SJCRH30 (cell line): ENCODE measurements at places on chromosomes 16 and 17.

- DNase-seq: no peak
Measured at GRCh38 chr17:69679829-69680228, 265.3 kb downstream of the MAP2K6 start.

- peak; percentile 52 for DNase-seq
Measured at GRCh38 chr17:15123593-15124263, 141.4 kb downstream of the PMP22 start.

GRCh38 chr16:11396241-11397048 lies 51.2 kb downstream of the RMI2 start:
- peak; percentile 80 for DNase-seq

- no peak for DNase-seq
Measured at GRCh38 chr16:69145658-69146057, 13.2 kb downstream of the UTP4 start.

DNA sequence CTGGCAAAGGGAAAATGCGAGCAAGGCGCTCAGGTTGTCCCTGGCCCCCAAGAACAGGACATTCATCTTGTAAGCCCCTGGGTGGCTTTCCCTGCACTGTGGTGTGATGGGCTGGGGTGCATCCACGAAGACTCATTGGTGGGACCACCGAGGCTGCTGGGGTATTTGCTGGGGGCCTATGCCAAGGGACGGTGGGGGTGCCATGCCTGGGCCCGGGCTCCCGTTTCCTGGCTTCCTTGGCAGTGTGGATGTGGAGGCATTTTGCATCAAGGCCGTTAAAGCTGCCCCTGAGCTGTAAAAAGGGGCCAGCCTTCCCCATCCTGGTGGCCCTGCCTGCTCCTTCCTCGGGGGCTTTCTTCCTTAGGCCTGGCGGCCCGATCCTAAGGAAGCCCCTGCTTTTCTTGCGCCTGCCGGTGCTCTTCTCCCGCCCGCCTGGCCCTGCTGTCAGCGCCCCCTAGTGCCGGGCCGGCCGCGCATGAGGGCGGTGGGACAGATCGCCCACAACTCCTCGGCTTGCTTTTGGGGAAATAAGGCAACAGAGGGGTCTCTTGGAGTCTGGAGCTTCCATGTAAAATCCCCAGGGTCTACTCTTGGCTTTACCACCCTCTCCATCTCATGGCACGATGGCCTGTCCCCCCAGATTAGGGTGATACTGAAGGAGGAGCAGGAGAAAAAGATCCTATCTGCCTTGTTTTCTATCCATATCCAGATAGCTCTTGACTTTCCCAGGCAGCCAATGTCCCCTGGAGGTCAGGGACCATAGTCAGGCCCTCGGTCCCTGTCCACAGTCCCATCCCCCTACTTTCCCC lies 9.8 kb upstream of the TBX2 start:
- no peak for DNase-seq

DNA sequence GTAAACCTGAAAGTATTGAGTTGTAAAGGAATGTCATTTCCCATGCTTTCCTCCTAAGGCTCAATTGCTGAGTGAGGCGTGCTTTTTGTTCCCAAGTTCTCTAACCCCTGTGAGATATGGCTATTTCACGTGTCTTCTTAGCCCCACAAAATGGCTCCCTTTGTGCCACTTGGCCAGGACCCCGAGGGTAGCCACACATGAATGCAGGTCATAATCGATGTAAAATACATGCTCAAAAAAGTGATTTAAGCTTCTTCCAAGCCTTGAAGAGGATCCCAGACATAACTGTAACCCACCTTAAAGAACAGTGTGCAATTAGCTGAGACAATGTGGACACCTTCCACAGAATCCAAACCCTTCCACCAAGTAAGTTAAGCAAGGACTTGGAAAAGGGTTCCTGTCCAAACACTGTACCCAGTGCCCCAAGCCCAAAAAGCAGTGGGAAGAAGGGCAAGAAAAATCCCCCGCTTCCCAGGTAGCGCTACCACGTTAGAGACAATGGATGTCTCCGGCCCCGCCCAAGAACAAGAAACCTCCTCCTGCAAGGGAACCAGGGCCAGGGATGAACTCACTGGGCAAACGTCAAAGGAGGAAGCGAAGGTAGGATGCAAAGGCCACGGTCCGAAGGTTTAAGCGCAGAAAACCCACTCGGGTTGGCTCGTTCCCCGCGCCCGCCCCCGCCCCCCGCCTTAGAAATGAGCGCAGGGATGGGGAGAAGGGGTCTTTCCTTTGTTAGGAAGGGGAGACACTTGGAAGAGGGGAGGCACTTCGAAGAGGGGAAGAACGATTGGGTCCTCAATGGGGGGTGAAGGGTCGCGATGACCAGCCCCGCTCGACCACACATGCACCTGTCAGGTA lies 1.2 kb downstream of the JPT1 start:
- DNase-seq: peak; percentile 58

- DNase-seq: peak; percentile 75
Measured at GRCh38 chr16:1108299-1109252, 12.5 kb upstream of the C1QTNF8 start.

- peak; percentile 59 for DNase-seq
Measured at GRCh38 chr16:85037050-85037410, 9.4 kb downstream of the KIAA0513 start.

- no peak for DNase-seq
Measured at GRCh38 chr16:35752773-35753558, 2293.6 kb downstream of the TP53TG3F start.

DNA sequence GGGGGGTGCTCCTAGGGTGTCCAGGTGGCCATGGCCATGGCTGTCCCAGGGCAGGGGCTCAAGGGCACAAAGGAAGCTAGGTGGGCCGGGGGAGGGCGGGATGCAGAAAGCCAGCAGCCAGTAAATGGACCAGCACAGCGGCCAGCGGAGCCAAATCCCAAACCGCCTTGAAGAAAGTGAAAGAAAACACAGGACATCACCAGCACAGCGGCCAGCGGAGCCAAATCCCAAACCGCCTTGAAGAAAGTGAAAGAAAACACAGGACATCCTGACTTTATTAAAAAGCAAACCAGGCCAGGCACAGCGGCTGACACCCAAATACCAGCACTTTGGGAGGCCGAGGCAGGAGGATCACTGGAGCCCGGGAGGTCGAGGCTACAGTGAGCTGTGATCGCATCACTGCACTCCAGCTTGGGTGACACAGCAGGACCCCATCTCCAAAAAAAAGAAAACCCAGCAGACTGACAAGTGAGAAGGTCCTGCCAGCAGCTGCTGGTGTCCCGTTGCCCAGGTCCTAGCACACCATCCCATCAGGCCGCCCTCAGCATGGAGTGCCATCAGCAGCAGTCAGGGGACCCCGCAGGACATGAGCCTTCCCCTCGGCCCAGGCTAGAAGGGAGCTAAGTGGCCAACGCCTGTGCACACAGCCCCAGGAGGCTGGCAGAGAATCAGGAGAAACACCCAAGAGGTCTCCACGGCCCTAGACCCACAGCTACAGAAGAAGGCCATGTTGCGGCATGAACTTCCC lies 17.0 kb downstream of the SLC38A10 start:
- no peak for DNase-seq

- no peak for DNase-seq
Measured at GRCh38 chr16:49899991-49900695, 44.2 kb upstream of the ZNF423 start.

GRCh38 chr16:81680444-81681275 lies 98.4 kb upstream of the PLCG2 start:
- peak; percentile 86 for DNase-seq

DNA sequence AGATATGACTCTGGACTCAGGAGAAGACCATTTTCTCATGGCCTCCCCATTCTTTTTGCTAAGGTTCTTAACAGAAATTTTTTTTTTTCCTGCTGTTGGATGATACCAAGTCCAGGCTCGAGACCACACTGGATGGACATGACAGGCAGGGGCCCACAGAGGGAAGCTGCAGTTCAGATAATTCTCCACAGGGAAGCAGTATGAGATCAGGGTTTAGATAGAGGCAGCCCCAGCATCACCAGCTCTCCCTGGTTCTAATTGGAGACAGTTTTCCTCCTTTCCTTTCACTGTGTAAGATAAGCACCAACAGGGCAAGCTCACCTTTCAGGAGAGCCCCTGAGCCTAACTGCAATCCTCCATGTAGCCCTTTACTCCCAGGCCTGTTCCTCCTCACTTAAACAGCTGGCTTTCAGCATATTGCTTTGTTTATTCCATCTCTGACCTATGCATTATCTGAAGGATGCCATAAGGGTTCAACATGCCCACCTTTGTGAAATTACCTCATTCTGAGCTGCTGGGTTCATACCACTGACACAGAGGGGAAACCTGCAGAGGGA lies 108.1 kb downstream of the SNX11 start:
- DNase-seq: peak; percentile 40

DNA sequence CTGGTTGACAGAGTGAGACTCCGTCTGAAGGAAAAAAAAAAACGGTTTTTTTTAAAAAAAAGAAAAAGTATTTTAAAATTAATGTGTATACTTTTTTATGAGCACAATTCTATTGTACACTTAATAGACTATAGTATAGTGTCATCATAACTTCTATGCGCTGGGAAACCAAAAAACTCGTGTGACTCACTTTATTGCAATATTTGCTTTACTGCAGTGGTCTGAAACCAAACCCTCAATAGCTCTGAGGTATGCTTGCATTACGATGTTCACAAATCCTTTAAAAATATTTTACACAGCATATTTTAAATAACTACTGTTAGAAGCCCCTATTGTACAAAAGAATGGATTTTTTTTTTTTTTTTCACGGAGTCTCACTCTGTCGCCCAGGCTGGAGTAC lies 12.4 kb upstream of the MAP2K6 start:
- DNase-seq: no peak

- no peak for DNase-seq
Measured at GRCh38 chr16:50610331-50611262, 62.4 kb downstream of the NKD1 start.

DNA sequence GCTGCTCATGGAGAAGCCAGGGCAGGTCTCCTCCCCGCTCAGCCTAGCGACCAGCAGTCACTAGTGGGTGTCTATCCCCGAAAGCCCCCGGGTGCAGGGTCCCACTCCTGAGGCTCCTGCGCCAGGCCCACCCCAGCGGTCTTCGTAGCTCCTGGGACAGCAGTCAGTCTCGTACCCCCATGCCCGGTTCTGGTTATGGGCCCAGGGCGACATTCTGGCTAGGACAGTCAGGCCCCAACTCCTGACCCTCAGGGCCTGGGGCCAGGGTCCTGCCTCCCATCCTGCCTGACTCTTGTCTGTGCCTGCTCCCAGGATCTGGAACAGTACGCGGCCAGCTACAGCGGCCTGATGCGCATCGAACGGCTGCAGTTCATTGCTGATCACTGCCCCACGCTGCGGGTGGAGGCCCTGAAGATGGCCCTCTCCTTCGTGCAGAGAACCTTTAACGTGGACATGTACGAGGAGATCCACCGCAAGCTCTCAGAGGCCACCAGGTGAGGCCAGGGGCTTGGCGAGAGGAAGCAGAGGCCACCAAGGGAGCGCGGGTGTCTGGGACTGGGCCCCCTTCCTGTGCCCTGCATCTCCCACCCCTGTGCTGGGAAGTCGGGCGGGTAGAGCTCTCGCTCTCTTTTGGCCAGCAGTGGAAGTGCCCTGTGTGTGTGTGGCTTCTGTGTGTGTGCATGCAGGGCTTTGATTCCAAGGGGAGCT lies 2.0 kb downstream of the GPS1 start:
- no peak for DNase-seq

- no peak for DNase-seq
Measured at GRCh38 chr17:6021011-6021400, 49.2 kb upstream of the WSCD1 start.

DNA sequence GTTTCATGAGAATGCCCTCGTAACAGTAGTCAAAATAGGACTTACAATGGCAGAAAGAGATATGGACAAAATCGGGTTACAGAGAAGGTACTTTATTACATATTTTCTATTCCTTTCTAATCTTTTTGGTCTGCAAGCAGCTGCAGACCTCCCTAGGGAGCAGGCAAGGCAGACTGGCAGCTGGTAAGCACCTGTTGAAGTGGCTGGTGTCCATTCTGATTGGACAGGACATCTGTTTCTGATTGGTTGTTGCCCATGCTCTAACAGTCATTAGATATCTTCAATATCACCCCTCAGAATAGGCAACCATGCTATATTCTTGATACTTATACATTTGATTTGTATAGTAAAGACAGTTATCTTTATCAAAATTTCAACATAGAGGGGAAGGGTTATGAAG lies 606.3 kb downstream of the KCNJ2 start:
- DNase-seq: peak; percentile 70

GRCh38 chr17:29687596-29687995 lies 64.9 kb upstream of the CORO6 start:
- no peak for DNase-seq

DNA sequence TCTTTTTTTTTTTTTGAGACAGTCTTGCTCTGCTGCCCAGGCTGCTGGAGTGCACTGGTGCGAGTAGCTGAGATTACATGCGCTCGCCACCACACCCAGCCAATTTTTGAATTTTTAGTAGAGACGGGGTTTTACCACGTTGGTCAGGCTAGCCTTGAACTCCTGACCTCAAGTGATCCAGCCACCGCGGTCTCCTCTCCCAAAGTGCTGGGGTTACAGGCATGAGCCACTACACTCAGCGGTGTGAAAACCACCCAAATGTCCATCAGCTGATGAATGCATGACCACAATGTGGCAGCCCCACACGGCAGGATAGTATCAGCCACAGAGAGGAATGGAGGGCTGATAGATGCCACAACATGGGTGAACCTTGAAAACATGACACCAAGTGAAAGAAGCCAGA lies 2.1 kb downstream of the P2RX5 start:
- DNase-seq: no peak
